NCI-H345 (cell line): ENCODE measurements at places on chromosomes 16 and 17.

GRCh38 chr16:27179500-27180072 lies 23.7 kb upstream of the KDM8 start:
- peak; percentile 36 for DNase-seq

DNA sequence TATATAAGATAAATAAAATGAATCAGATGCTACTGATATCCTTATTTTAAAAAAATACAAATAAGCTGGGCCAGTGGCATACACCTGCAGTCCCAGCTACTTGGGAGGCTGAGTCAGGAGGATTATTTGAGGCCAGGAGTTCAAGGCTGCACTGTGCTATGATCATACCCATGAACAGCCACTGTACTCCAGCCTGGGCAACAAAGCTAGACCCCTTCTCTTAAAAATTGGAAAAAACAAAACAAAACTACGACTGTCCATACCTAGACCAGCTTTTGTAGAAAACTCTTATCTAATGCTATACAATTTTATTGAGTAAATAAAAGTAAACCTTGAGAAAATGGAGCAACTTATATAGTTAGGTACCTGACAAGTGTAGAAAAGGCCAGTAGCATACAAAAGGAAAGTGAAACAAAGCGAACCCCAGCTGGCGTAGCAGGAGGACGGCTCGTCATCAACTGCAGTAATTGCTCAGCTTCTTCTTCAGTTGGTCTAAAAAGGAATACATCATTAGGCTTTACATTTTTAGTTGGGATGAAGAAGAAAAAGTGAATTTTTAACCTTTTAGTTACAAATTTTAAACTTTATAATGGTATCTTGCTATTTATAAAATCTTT lies 23.6 kb downstream of the INTS2 start:
- DNase-seq = no peak

DNA sequence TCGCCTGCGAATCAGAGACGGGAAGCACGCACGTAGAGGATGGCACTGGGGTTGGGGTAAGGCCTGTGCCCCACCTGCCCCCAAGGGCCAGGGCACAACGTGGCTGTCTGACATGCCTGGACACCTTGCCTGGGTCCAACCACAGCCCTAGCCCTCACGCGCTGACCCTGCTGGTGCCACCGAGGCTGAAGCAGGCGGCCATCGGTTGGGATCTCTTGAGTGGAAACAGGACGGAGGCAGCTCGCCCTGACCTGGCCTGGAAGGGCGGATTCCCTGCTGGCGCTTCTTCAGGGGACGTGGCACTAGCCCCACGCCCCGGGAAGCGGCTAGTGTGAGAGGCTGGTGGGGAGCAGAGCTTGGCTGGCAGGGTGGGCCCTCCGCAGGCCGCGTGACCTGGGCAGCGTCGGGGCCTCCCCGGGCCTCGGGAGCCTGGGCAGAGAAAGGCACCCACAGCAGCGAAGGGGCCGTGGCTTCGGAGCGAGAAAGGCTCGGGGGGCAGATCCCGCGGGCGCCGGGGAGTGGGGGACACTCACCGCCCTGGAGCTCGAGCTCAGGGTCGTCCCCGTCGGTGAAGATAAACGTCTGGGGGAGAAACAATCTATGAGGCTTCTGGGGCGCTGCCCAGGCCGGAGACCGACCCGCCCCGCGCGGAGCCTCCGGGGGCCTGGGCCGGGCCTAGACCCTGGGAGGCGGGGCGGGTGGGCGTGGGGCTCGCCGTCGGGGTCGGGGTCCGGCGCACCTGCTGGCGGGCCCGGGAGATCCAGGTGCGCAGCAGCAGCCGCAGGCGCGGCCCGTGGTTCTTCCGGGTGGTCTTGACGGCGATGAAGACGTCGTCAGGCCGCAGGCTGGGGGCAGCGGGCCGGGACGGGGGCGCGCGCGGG lies 610 bp downstream of the RFNG start:
- DNase-seq = no peak

GRCh38 chr17:69810326-69810965 lies 264.6 kb upstream of the KCNJ16 start:
- peak; percentile 19 for DNase-seq

GRCh38 chr17:18235743-18236256 lies 10.4 kb downstream of the LLGL1 start:
- DNase-seq = no peak

GRCh38 chr16:483341-484075 lies 44.0 kb upstream of the CAPN15 start:
- no peak for DNase-seq

DNA sequence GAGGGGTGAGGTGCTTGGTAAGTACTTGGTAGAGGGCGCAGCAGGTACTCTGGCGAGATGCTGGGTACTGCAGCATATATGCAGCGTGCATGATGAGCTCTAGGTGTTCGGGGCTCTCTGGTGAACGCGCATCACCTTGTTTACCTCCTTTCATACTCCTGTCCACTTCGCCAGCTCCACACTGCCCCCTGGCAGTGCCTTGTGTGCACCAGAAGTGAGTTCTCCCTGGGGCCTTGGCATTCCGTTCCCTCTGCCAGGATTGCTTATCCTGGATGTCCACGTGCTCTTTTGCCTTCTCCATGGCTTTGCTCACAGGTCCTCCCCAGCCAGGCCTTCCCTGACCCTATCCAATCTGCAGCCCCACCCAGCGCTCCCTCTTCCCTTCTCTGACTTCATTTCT lies 154.2 kb downstream of the MRM1 start:
- DNase-seq = peak; percentile 39

- no peak for DNase-seq
Measured at GRCh38 chr17:77356109-77356689, 215.4 kb downstream of the SEC14L1 start.

- no peak for DNase-seq
Measured at GRCh38 chr17:49117587-49118230, 14.9 kb upstream of the B4GALNT2 start.

DNA sequence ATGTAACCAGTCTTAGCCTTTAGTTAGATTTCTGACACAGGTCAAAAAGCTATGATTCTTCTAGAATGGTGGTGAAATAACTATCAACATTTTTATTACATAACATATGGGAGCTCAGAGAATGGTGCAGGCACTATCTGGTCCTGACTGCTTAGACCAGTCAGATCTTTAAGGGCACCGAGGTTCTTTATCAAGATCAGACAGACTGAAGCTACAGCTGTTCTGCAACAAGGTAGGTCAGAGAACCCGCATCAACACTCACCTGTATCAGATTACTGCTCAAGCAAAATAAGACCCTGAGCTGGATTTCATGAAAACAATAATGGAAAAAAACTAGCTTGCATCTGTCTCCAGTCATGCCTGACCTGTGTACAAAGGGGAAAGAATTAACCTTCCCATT lies 160.4 kb downstream of the KCNJ2 start:
- no peak for DNase-seq

GRCh38 chr16:9260666-9261065 lies 169.2 kb downstream of the HAPSTR1 start:
- DNase-seq = peak; percentile 27

GRCh38 chr17:9991796-9992195 lies 86.7 kb upstream of the RCVRN start:
- DNase-seq = no peak

- DNase-seq = no peak
Measured at GRCh38 chr17:60743799-60744198, 66.1 kb downstream of the BCAS3 start.

GRCh38 chr16:79088971-79089370 lies 511.6 kb downstream of the MAF start:
- DNase-seq = no peak

GRCh38 chr16:23694644-23695373 lies 16.1 kb downstream of the PLK1 start:
- DNase-seq = no peak

DNA sequence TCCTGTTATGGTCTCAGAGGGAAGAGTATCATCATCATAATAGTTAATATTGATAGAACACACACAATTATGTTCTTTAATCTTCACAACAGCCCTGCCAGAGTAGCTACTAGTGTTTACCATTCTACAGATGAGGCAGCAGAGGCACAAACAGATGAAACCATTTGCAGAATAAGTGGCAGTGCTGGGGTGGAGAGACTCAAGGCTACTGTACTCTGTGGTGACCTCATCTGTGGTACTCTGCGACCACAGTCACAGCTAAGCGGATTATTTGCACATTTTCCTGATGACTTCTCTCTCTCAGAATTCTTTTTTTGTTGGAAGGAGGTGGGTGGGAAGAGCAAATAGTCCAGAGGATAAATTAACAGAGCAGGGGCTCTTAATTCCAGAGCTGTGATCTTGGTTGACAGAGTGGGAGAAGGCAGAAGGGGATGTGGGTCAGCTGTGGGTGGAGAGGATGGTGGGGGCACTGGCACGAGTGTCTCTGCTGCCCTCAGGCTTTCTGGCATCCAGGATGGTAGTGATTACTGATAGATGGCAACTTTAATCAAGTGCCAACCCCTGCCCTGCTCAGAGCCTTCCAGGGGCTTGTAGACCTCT lies 41.8 kb downstream of the MRM1 start:
- DNase-seq = no peak

DNA sequence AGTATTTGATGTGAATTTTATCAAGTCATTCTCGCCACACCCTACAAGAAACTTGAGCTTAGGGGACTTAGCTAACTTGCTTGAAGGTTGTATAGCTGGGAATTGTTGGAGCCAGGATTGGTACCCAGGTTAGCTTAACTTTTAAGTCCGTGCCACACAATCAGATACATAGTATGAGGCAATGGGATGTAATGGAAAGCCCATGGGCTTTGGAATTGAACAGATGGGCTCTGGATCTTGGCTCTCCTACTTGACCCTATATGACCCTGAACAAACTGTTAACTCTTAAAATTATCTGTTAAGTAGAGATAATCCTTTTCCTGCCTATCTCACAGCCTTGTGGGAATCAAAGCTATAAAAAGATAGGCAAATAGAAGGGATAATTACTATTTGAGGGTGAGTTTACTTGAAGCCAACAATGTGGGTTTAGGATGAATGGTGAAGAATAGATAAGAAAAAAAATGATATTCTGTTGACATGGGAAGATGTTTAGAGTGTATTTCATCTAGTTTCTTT lies 51.9 kb upstream of the CACNG3 start:
- no peak for DNase-seq

DNA sequence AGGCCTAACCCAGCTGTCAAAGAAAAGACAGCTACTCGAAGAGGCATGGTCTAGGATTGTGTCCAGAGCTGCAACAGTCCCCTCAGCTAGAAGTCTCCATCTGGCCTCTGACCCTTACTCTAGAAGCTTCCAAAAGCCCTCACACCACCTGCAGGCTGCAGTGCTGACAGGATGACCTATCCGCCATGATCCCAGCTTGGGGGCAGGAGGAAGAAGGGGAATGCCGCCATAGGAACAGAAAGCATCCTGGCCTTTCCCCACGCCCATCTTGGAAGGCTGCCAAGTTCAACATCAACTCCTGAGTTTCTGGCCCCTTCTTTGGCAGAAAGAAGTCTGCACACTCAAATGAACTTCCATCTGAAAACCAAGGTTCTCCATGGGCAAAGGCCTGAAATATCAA lies 3.1 kb upstream of the KRT36 start:
- DNase-seq = peak; percentile 78

- peak; percentile 49 for DNase-seq
Measured at GRCh38 chr17:28416703-28417311, 10.8 kb upstream of the SLC46A1 start.

GRCh38 chr17:44990994-44991393 lies 22.9 kb upstream of the C1QL1 start:
- no peak for DNase-seq

DNA sequence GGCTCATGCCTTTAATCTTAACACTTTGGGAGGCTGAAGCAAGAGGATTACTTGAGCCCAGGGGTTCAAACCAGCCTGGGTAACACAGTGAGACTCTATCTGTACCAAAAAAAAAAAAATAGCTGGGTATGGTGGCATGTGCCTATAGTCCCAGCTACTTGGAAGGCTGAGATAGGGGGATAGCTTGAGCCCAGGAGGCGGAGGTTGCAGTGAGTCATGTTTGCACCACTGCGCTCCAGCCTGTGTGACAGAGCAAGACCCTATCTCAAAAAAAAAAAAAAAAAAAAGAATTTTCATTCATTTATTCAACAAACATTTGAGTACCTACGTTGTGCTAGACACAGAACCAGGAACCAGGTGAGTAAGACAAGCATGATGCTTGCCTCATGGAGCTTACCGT lies 73.6 kb upstream of the MRTFB start:
- DNase-seq = no peak

GRCh38 chr16:22726868-22727267 lies 87.1 kb upstream of the HS3ST2 start:
- no peak for DNase-seq

GRCh38 chr16:31700530-31701388 lies 172.8 kb upstream of the ZNF267 start:
- DNase-seq = no peak

- DNase-seq = no peak
Measured at GRCh38 chr17:19408346-19408710, 2.7 kb upstream of the RNF112 start.

DNA sequence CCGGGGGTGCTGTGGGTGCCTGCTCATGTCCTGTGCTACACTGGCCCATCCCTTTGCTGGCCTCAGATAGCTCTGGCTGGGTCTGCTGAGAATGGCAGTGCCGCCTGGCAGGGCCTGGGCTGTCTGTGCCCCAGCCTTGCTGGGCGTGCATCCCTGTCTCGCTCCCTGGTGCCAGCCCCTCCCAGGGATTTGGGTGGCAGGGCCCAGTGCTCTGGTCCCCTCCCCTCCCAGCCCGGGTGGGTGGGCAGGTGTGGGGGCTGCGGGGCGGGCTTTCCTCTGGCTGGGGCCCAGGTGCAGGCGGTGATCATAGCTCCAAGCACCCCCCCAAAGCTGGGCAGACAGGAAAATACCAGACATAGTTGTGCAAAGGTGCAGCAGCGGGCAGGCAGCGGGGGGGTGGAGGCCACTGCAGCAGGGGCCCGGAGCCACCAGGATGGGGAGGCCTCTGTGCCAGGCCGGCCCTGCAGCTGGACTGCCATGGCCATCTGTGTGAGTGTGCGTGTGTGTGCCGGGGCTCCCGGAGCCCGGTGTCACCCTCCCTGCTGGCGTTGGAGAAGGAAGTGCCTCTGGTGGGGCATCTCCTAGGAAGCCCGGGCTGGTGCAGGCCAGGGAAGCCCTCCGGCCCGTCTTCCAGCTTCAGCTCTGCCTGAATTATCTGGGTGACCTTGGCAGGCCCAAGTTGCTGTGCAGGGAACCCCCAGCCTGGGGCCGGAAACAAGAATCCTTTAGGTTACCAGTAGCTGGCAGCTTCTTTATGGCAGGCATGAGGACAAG lies 7.4 kb downstream of the GLIS2 start:
- DNase-seq = no peak
